ENCODE measurements at places on chromosomes 2 and 18.

GRCh38 chr2:37321029-37321682 is 3.5 kb downstream of the PRKD3 start:
- DNase-seq, result no peak

GRCh38 chr2:172101821-172102390 is 794 bp downstream of the DLX2 start:
- no peak for DNase-seq

DNA sequence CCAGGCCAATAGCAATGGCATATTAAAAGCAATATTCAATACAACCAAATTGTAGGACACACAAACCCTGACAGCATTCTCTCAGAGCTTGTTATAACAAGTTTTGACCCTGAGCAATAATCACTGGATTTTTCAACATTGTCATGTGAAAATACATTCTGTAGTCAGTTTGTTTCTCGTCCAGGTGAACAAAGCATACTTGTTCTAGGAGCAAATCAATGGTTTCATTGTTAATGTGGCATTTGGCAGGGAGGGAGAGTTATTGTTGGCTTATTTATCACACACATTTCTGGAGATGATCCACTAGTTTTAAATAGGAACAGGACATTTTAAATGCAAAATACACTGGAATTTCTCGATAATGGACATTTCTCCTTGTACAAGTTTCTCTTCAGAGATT is 69.9 kb upstream of the L3MBTL4 start:
- no peak for DNase-seq

GRCh38 chr2:236988690-236989624 is 96.7 kb upstream of the COPS8 start:
- peak; percentile 91 for DNase-seq

- no peak for DNase-seq
Observed at GRCh38 chr2:181163139-181163538, 182.7 kb downstream of the UBE2E3 start.

- no peak for DNase-seq
Observed at GRCh38 chr2:176491172-176491904, 222.1 kb downstream of the MTX2 start.

- no peak for DNase-seq
Observed at GRCh38 chr2:197209742-197210408, 100.7 kb downstream of the ANKRD44 start.

DNA sequence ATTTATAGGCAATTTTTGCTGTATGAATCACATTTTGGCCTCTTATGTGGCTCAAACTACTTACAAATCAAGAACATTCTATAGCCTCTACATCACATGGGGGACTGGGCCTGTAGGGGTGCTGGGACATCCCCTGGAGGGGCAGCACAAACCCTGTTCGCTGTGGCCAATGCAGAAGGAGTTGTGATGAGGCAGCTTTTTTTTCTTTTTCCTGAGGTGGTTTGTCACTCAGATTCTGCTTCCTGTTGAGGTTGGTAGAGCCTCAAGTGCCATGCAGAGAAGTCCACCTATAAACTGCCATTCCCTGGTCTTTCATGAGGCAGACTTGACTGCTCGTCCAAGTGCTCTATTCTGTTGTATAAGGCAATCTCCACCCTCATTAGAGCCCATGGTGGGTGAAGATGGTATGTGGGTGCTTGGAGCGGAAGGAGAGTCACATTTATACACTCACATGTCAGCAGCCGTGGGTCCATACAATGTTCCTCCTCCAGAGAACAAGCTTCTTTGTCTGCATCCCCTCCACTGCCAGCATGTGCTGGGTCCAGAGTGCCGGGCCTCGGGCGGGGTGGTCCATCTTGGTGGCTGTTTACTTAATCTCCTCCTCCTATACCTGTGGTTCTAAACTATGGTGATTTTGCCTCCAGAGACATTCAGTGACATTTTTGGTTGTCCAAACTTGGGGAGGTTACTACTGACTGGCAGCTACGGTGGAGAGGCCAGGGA is 120.3 kb downstream of the ACOXL start:
- no peak for DNase-seq

- DNase-seq, result no peak
Observed at GRCh38 chr2:7573166-7573825, 656.1 kb downstream of the RNF144A start.

GRCh38 chr18:26383454-26384270 is 157.4 kb downstream of the TAF4B start:
- peak; percentile 29 for DNase-seq

GRCh38 chr2:201135386-201135785 is 19.4 kb downstream of the CFLAR start:
- DNase-seq, result no peak

DNA sequence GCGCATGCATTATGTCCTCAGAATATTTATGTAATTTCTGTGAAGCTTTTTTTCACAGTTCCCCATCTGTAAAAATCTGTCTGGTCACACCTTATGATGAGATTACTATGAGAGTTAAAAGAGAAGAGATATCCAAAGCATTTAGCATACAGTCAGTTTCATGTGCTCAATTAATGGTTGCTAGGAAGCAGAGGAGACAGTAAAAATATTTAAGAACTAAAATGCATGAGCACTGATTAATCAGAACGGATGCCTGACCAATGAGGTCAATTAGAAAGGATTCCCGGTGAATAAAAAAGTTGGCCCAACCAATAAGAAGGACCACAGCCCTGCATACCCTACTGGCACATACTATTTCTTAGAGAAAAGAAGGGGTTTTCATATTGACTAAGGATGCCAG is 12.0 kb upstream of the CRIM1 start:
- no peak for DNase-seq

GRCh38 chr2:36379710-36380448 is 24.3 kb downstream of the CRIM1 start:
- no peak for DNase-seq

DNA sequence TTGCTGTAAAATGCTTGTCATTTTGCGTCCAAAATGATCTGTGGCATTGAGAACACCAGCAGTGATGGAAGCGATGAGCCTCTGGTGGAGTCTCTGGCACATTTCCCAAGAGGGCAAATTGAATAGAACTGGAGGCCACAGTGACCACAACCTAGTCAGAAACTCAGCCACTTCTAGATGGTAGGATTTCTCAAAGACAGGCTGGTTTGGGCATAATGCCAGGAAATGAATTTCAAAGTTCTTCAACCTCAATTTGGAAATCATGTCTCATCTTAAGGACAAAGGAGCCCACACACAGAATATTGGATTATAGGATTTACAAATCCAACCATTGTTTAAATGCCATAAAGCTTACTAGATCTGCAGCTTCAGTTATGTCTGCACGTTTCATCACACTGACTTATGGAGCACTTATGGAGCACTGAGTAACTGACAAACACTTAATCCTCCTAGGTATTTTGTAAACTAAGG is 132.1 kb downstream of the COL6A3 start:
- DNase-seq, result peak; percentile 46

Data from inflammatory macrophage (primary cell).